ENCODE measurements at places on chromosomes 5 and 9.

DNA sequence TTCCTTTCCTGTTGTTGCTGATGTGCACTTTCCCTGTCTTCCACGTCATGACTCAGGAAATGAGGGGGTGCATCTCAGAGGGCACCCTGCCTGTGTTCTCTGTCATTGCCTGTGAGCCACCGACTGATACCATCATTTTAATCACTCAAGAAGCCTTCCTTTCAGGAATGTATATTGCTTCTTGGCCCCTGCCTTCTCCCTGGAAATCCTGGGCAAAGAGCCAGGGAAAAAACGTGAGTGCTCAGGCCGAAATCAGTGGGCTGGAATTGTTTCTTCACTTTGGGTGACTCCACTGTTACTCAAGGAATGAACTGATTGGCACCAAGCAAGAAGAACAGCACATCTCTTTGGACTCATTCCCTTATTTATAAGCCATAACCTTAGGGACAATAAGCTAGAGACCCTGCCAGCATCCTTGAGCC lies 126.1 kb downstream of the SNX18 start:
- DNase-seq = no peak

- no peak for DNase-seq
Measured at GRCh38 chr5:10511741-10512640, 51.9 kb upstream of the ANKRD33B start.

- DNase-seq = no peak
Measured at GRCh38 chr5:93192683-93193082, 388.3 kb downstream of the NR2F1-AS1 start.

DNA sequence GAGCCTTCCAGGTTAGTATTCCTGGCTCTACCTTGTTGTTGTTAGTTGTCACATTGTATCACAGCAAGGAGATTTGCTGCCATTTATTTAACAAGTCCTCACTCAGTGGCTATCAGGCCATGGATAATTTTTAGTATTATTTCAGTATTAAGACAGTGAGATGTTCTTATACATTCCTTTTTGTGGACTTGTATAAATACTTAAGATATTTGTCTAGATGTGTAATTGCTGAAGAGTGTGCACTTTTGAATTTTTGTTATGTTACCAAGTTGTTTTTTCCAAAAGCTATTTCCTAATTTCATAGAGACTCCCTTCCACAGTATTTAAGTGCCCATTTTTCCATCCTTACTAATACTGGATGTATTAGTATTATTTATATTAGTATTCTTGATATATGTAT lies 22.0 kb downstream of the SLC36A1 start:
- no peak for DNase-seq

DNA sequence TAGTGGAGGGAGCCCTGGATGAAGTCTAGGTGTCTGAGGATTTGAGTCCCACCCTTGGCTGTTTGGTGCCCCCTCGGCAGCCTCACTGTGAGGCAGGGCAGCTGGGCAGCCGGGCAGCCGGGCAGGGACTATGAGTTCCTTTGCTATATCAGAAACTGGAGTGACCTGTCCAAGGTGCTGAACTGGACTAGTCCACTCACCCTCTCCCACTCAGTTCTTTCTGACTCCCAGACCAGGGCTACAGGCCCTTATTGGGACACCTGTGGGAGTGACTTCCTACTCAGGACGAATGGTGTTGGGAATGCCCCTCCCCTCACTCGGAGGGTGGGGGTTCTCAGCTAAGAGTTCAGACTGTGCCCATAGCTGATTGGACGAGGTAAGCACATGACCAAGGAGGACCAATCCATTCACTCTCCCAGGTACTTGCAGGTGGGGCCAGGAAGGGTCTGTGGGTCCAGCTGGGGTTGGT lies 34.1 kb upstream of the RAPGEF1 start:
- DNase-seq = peak; percentile 60

DNA sequence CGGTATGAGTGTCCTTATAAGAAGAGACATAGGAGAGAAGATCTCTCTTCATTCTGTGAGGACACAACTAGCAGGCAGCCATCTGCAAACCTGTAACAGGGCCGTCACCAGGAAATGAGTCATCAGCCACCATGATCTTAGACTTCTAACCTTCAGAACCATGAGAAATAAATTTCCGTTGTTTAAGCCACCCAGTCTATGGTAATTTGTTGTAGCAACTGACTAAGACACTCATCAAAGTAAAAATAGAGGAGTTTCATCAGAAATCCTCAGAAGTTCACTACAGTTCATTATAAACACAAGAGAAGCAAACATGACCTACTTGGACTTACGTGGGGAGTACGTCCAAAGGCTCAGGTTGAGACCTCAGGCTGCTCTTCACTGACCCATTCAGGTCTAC lies 357.7 kb downstream of the SEMA5A start:
- no peak for DNase-seq

- no peak for DNase-seq
Measured at GRCh38 chr5:125139590-125139989, 393.2 kb upstream of the ZNF608 start.

- no peak for DNase-seq
Measured at GRCh38 chr9:83935276-83935935, 14.2 kb upstream of the KIF27 start.

DNA sequence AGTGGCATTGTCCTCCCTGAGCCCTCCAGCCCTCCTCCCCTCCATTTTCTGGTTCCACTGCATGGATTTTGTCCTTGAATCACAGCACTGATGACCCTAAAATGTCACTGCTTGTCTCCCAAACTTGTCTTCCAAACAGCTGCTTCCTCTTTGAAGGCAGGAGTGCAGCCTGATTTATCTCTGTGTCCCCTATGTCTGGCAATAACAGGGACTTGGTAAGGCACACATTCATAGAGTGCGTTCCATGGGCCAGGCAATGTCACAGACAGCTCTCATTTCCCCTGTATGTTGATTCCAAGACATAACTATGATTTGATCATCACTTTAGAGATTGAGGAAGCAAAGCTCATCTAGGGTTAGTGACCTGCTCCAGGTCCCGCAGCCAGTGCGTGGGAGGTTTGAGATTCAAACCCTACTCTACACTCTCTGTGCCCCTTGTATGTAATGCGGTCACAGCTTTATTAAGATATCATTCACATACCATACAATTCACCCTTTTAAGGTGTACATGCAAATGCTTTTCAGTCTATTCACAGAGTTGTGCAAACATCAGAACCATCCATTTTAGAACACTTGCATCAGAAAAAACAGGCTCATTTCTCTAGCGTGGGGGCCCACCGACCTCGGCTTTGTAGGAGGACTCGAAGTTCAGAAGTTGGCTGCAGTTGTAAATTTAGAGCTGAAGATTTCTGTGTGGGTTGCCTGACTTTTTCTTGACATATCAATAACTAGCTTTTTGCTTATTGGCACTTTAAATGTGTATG lies 28.4 kb upstream of the BOD1 start:
- DNase-seq = peak; percentile 9

GRCh38 chr5:10701567-10702039 lies 59.4 kb downstream of the DAP start:
- DNase-seq = peak; percentile 59
